ENCODE measurements at places on chromosomes 1 and 21.

DNA sequence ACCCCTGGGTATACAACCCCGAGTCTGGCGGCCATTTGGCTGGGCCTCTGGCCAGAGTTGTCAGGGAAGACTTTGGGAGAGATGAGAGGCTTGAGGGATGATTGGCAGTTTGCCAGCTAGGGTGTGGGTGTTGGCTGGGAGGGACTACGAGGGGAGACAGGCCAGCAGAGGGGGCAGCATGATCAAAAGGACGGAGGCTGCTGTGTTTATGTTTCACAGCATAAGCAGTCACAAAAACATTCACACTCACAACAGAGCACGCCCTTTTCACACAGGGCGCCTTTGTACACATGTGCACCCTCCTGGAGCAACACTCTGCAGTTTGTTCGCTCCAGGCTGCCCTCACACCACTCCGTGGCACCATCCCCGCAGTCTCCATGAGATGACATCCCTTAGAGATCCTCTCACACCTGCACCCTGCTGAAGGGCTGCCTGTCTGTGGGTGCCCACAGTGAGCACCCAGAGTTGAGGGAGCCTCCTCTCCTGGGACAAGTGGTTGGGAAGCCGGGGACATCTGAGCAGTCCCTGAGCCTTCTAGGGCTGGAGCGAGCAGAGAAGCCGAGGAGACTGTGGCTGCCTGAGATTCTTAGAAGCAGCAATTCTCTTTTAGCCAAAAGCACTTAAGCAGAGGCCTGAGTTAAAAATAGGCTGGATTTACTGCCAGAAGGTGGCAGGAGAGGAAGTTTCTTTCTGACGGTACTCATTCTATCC is 15.4 kb downstream of the EFNA3 start:
- no peak for DNase-seq

DNA sequence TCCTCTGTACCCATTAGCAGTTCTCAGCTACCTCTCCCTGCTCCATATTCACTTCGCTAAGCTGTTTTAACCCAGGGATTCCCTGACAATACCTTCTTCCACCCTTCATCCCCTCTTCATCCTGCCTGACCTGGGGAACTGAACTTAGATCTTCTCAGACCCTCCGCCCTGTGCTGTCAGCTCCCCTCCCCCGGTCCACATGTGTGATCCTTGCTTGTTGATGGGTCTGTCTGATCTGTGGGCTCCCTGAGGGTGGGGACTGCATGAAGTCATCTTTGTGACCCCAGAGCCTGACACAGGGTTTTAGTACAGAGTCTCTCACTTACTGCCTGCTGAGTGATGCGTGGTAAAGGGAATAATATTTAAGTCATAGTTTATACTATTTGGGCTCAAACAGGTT is 11.8 kb downstream of the CHAF1B start:
- no peak for DNase-seq

GRCh38 chr1:58358346-58358745 is 188.2 kb downstream of the OMA1 start:
- no peak for DNase-seq

DNA sequence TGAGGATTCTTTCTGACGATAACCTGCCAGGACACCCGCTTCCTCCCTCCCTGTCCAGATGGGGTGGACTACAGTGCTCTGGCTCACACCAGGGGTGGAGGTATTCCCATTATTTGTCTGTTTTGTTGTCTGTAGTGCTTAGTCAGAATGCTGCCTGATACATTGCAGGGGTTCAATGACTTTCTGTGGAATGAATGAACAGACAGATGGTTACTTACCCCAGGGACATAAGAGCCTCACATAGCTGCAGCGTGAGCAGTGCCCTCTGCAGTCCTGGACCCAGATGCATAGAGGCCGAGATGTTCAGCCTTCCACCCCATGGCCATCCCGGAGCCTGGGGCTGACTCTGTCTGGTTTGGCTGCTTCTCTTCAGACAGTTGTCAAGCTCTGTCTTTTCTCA is 13.0 kb upstream of the F3 start:
- no peak for DNase-seq

GRCh38 chr1:177172866-177173265 is 2.1 kb downstream of the BRINP2 start:
- DNase-seq, result no peak

GRCh38 chr1:11952455-11953109 is 18.1 kb downstream of the PLOD1 start:
- DNase-seq, result no peak

GRCh38 chr1:11978301-11978700 is 1.9 kb upstream of the MFN2 start:
- no peak for DNase-seq

DNA sequence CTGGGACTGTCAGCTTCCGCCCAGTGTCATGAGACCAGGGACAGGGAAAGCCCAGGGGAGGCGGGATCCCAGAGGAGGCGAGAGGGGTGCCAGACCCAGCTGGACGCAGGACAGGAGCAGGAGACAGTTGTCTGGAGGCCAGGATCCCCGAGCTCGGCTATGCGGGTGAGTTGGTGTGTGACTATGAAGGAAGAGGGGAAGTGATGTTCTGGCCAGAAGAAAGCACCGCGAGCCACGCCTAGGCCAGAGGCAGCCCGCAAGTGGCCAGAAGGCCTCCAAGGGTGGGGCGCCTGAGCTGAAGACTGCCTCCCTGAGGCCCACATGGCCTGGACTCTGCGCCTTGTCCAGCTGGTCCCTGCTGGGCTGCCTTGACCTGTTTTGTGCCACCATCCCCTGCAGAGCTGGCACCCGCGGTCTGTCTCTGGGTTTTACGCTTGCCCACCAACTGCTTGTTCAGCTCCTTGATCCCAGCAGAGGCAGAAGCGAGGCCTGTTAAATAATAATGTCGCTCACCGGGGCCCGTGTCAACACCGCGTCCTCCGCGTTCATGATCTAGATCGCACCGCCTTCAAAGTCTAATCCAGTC is 85.2 kb upstream of the ACTL8 start:
- DNase-seq, result no peak

DNA sequence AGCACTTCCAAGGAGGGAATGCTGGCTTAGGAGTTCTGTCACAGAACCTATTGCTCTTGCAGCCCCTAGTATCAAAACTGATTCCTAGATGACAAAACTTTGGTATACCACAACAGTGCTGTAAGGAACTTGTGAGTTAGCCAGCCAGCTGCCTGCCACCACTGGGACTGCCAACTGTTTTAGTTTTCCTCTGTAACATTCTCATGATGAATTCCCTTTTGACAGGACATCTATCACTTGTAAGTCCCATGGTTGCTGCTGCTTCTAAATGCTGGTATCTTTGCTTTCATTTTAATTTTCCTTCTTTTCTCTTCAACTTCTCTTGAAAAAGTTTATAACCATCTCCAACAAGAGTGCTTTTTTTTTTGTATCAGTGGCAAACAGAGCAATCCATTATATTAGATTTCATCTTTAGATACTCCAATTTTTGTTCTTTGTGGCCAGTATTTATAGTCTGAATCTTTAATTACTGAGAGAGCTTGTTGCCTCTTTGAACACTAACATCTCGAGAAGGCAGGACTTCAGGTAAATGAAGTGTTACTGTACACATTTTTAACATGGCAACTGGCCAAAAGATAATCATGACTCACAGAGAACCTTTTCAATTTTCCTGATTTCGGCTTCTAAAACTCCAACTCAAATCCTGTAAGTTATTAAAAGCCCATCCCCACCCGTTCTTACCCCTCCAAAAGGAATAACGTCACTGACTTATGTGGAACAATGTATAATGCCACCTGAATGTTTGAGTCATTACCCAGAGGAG is 19.8 kb downstream of the DBT start:
- no peak for DNase-seq

DNA sequence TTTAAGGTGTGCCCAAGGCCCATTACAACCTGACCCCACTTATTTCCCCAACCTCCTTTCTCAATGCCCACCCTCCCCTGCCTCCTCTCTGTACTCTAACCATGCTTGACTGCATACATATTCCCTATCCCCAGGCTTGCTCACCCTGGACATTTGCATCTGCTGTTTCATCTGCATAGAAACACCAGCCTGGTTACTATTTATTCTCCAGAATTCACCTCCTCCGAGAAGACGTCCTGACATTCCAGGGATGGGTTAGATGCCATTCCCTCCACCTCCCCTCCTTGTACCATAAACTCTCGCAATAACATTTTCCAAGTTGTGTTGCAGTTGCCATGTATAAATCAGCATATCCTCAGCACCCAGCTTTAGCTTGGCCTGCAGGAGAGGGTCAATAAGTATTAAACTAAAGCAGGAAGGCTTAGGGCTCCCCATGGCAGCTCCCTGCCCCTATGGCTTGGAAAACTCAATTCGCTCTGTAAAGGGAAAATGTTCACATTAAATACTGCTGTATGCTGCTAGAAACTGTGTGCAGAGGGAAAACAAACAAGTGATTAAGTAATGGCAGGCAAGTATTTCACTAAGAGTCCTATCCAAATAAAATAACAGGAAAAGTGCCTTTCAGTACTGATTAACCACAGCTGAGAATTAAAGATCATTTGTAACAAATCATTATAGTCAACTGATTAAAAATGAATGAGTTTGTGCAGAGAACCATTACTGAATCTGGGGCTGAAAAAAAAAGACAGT is 202.3 kb downstream of the TNR start:
- no peak for DNase-seq

- DNase-seq, result no peak
Observed at GRCh38 chr1:188514917-188515316, 1686.2 kb downstream of the PLA2G4A start.

DNA sequence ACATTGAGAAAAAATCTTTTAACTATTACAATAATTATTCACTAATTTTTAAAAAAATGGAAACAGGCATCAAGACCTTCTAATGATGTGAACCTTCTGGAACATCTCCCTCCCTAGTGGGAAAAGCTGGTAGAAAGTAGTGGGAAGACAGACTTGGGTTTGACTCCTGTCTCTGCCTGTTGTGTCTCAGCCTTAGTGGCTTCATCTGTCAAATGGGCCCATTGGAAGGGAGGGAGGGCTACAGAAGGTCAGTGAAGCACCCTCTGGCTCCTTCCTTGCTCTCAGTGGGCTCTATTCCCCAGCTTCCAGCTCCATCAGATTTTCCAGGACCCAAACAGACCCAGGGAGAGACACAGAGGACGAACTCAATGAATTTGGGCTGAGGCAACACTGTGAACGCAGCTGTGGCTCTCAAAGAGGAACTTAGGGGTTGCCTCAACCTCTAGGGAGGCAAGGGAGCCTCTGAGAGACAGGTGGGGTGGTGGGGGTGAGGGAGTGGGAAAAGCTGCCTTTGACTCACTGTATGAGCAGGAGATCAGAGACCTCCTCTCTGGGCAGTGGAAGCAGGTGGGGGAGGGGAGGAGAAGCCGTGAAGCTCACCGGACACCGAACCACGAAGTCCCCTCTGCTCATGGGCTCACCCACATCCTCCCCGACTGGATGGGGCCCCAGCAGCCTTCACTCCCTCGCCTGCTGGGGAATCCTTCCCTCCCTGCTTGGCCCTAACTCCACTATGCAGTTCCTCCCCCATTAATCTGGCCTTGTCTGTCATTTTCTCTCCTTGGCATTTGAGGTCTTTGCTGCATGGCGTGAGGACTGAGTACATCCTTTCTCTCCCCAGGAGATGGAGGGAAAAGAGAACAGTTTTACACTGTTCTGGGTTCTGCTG is 4.5 kb downstream of the CNR2 start:
- peak; percentile 13 for DNase-seq

- DNase-seq, result no peak
Observed at GRCh38 chr1:87333692-87334347, 5.1 kb downstream of the LMO4 start.

DNA sequence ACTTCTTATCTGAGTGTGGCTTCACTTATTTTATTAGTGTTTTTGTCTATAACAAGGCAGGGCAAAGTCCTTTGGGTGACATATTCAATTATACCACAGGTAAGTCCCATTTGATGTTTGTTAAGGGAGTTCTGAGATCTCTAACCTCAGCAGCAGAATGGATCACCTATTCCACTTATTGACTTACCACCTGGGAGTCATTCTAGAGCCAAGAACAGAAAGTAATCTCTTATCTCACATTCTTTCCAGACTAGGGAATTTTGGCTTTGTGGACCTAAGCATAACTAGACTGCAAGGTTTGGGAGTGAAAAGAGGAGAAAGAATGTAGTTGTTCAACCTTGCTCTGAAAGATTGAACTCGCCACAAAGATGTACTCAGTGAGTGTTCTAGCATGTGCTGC is 13.2 kb downstream of the FNDC7 start:
- no peak for DNase-seq

DNA sequence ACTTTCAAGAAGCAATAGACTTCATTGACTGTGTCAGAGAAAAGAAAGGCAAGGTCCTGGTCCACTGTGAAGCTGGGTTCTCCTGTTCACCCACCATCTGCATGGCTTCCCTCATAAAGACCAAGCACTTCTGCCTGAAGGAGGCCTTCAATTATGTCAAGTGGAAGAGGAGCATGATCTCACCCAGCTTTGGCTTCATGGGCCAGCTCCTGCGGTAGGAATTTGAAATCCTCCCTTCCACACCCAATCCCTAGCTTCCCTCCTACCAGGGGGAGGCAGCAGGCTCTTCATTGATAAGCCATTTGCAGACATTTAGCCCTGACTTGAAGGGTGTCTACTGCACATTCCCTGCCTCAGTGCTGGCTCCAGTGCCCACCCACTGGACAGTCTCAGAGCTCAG is 84.3 kb upstream of the RHOU start:
- no peak for DNase-seq

DNA sequence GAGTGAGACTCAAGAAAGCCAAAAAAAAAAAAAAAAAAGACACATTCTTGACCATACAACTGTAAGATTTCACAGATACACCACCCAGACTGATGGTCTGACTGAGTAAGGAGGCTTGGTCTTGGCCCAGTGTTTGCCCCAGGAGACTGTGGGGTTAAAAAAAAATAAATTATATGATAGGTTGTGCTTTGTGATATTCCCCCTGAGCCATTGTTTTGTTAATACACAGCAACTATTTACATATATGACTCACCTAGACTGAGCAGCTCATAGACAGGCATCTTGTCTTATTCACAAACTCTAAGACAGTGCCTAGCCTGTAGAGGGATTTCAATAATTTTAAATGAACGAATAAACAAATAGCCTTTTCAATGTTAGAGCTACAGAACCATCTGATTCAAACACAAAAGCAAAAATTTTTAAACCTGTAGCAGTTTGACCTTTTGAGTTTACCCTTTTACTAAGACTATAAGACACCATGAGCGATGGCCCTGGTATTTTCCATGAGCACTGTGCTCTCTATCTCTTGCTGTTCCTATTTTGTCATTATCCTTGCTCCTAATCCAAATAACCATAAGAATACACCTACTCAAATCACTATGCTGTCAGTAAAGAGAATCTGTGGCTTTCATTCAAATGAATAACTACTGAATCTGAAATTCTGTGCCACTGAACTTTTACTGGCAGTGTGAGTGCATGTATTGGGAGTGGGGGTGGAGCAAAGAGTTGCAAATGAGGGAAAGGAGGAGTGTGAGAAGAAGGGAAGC is 199.4 kb upstream of the PTBP2 start:
- DNase-seq, result no peak

DNA sequence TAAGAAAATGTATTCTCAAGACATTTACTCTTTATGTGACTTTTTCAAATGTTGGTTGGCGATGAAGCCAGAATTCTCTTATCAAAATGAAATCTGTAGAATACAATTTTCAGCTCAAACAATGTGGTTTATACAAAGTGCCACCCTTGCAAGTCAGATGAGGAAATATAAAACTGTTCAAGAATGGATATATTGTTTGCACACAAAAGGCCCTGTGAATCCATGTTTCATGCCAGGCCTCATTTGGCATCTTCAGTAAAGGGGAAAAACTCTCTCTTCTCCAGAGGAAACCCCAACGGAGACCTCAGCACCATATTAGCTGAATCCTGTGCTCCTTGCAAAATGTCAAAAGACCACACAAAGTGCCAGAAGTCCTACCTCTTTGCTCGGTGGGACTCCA is 310.4 kb downstream of the RRAGC start:
- DNase-seq, result no peak
